ENCODE measurements at places on chromosomes 6 and 20.

DNA sequence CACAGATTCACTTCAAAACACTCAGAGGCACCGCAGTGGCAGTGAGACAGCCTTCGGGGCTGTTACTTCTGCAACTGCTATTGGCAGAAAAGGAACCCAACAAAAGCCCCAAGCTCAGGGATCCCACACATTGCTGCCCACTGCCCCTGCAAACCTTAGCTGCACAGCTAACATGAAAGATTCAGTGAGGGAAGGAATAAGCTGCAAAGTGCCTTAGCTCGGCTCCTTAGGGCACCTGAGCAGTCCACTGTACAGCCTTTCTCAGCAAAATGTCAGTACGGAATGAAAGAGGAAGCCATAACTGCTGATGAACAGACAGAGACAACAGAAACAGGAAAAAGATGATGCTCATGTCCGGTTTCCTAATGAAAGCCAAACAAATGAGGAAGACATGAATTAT is 179.7 kb upstream of the SHLD1 start:
- no peak for DNase-seq

GRCh38 chr20:32941155-32941885 is 62.9 kb downstream of the SUN5 start:
- DNase-seq: no peak

DNA sequence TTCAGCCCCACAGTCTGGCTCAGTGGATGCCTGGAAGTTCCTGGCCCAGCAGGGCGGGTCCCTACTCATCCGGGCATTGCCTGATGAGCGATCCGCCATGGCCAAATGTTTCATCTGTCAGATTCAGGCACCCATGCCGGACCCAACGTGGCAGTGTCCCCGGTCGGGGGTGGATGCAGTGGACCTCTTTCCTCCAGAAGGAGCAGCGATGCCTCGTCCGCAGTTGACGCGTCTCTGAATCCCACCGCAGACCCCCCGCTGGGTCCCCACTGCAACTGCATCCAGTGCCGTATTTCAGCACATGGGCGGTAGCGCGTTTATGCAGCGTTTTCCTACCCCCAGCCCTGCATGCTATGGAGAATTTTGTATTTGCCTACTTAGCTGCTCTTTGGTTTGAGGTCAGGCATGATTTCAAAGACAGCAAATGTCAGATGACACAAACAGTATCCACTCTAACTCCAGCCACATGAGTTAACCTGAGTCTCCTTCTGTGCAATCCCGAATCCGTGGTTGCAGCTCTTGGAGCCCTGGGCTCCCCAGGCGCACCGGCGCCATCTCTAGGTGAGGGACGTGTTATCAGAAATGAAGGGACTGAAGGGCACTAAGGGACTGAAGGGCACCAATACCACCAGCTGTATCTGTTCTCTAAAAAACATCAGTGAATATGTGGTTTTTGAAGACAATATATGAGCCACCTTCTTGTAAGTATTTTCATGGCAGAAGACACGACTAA is 72.6 kb upstream of the THBS2 start:
- no peak for DNase-seq

DNA sequence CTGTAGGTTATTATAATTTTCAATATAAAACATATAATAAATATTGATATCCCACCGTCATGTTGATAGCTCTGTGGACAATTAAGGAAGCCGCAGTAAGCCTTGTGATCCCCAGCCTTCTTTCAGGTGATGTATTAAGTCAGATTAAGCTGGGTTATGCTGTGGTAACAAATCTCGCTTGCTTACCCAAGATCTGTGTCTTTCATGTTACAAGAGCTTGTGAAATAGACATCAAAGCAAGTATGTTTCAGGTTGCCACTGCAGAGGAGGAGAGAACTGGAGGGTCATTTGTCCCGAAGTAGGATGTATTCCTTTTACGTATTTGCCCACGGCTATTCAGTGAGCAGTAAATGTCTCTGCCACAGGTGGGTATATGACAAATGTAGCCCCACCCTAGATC is 17.8 kb upstream of the BCKDHB start:
- DNase-seq: no peak

- DNase-seq: no peak
Measured at GRCh38 chr20:32632461-32633354, 41.0 kb downstream of the C20orf203 start.

GRCh38 chr6:14270925-14271788 is 153.6 kb downstream of the CD83 start:
- DNase-seq: peak; percentile 61

DNA sequence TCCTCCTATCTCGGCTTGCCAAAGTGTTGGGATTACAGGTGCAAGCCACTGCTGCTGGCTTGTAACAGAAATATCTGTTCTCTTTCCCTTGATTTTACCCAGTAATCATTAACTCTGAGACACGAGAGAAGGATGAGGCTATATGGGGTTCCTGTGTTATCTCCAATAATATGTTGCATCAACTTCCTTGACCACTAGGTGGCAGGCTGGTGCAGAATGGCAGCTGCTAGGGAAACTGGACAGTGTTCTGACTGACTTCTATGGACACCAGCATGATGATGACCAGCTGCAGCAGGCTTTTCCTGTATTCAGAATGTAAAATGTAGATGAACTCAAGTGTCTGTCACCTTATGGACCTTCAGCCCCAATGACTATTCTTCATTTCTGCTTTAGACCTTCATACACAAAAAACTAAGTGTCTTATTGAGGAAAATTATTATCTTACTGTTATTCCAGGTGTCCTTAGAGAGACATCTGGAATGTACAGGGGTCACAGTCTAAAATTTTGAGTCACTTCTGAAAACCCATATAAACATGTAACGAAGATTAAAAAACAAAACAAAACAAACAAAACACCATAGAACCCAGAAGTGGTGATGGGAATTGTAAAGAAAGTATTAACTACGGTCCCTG is 20.4 kb upstream of the CD109 start:
- peak; percentile 83 for DNase-seq

- DNase-seq: no peak
Measured at GRCh38 chr6:107264357-107264840, 149.1 kb upstream of the BEND3 start.

DNA sequence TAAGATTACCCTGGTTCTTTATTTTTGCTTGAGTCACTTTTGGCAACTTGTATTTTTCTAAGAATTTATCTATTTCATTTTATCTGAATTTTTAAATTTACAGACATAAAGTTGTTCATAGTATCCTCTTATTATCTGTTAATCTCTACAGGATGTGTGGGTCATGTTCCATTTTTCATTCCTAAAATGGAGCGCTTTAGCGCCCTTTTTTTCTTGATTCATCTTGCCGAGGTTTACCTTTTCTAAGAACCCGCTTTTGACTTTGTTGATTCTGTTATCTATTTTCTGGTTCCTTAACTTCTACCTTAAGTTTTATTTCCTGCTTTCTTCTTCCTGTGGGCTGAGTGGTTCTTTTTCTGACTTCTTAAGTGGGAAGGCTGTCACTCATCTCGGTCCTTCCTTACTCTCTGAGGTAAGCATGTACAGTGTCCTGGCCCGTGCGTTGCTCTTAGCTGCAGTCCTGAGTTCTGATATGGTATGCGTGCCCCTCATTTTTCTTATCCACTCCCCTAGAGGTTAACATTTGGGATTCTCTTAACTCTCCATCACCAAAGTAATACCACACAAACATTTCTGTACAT is 399.8 kb downstream of the CDC5L start:
- no peak for DNase-seq

DNA sequence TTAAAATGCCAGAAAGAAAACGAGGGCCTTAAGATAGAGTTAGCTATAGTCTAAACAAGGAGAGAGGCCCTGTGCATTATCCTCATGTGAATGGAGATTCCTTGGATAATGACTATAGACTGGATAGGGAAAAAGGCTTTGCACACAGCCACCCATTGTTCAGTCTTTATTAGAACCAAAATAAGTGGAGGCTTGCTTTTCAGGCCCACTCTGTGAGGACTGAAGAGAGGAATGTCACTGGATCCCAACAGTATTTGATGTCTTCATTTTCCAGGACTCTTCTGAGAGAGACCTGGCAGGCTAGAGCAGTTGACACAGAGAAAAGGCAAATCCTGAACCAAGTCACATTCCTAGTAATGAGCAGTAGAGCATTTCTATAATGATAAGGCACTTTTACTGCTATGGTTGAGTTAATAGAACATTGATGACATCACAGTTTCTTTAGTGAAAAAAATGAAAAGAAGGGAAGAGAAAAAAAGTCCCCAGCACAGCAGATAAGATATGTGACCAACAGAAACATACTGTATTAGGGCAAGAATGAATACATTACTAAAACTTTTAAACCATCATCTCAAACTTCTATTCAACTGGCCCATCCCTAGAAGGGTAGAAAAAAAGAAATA is 315.1 kb downstream of the EPHA7 start:
- no peak for DNase-seq

DNA sequence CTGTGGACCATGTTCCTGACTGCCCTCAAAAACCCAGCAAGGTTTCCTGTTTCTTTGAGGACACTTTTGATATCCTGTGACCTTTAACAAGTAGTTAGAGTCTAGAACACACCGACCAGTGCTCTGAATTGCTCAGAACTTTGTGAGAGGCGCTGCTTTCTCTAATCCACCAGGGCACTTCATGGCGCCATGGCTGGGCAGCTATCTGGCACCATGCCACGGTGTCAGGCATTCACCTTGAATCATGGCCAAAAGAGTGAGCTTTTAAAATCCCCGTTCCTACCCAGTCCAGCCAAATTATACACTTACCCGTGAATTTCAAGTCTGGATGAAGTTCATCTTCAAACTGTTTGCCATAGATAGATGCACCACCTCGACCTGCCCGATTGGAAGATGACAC is 17.0 kb upstream of the CPNE5 start:
- no peak for DNase-seq

- DNase-seq: no peak
Measured at GRCh38 chr6:52102405-52102804, 15.0 kb upstream of the PKHD1 start.

DNA sequence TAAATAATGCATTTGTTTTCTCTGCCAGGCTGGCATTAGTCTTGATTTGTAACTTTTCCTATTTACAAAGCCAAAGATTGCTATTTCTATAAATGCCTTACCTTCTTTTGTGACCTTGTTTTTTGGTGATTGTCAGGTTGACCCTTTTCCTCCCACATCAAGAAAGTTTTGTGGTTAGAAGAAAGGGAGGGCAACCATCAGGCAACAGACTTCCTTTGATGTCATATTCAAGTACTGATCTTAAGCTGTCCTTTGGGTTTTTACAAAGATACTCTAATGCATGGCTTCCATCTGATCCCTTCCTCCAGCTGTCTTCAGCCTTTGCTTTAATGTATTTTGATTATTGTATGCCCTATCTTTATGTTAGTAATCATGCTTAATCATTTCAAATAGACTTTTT is 23.9 kb downstream of the RNF217 start:
- no peak for DNase-seq

DNA sequence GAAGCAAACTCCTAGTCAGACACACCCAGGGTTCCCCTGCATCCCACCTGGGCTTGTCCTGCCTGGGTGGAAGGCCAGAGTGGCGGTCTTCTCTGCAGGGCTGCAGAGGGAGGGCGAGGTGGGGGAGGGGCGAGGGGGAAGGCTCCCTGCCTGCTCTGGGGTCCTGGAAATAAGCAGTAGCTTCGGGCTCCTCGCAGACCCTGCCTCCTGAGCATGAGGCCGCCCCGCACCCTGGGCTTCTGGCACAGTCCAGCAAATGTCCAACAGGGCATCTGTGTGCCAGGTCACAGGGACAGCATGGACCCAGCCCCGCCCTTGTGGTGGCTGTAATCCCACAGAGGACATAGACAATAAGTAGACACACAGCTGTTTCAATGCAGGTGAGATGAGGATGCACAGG is 193.8 kb downstream of the TAF4 start:
- no peak for DNase-seq

- DNase-seq: no peak
Measured at GRCh38 chr6:51528556-51528955, 558.9 kb downstream of the PKHD1 start.

DNA sequence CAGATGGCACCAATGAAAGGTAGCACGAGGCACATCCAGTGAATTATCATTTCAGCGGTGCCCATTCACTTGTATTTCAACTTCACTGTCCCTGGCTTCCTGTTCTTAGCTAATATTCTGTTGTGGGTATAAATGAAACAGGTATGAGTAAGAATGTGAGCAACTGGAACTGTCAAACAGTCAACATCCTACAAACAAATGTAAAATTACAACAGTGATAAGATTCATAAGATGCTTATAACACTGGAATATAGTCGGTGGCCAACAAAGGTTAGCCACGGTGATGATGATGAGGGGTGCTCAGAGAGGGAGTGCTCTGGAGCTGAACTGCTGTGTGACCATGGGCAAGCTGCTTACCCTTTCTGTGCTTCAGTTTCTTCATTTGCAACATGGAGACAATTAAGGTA is 74.9 kb upstream of the TOX2 start:
- DNase-seq: no peak

DNA sequence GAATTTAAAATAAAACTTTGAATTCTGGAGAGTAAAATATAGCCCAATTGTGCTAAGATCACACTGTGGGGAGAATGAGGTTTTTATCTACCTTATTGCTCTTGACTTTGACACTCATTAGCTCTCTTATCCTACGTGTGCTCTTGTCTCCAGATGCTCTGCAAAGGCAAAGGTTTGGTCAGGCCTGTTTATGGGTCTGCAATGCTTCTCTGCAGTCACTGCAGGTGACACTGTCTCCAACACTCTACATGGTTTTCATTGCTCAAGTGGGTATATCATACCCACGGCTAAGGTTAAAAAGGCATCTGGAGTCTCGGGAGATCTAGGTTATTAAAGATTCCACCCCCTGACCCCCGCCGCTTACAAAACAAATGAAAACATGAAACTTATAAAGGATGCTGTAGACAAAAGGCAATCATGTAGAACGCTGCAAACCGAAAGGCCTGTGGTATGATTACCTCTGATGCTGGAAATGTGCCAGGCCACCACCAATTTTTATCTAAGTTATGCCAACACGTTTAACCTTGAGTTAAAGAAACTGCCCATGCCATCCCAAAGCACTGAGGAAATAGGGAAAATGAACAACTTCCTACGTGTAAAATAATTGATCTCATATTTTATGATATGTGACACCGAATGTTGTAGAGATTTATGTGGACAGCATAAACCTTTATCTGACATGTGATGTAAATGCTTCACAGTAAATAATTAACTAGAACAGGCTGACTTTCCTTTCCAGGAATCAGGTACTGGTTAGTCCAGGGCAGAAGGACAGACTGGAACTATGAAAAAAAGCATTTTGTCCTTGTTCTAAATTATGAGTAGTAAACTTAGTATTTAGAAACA is 238.2 kb upstream of the NOX3 start:
- no peak for DNase-seq

DNA sequence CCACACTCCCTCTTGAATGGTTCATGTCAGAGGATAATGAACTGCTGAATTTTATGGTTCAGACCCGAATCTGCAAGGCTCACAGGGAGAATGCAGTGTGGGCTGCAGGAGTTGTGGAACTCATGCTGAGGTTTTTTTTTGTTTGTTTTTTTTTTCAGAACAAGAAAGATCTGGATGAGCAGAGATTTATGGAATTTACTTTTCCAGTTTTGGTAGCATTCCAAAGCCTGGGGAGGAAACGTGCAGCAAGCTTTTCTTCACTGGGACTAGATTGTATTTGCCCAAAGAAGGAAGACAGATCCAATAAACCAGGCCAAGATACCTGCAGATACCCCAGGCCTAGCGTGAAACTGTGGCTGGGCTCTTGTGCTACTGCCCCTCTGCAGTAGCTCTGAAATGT is 223.9 kb upstream of the TAB2 start:
- no peak for DNase-seq

- DNase-seq: no peak
Measured at GRCh38 chr6:6915219-6915618, 192.5 kb upstream of the RREB1 start.
